Left ventricle myocardium superior (tissue), 1 donor: ENCODE measurements at places on chromosomes 7 and 10.

DNA sequence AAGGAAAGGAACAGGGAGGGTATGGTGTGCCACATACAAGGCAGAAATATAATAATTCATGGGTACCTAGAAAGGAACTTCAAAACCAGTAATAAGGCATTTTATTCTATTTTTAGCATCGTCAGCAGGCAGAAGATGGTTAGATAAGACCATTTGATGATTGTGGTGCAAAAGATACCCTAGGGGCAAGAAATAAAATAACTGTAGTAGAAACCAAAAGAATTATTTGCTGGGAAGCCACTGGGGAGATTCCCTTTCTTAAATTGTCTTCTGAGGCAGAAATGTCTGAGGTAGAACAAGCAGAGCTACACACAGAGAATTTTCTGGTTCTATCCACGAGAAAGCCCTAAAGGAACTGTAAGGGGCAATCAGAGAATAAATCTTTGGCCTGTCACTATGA, 64.3 kb upstream of the PCGF5 start:
- DNase-seq, result no peak

DNA sequence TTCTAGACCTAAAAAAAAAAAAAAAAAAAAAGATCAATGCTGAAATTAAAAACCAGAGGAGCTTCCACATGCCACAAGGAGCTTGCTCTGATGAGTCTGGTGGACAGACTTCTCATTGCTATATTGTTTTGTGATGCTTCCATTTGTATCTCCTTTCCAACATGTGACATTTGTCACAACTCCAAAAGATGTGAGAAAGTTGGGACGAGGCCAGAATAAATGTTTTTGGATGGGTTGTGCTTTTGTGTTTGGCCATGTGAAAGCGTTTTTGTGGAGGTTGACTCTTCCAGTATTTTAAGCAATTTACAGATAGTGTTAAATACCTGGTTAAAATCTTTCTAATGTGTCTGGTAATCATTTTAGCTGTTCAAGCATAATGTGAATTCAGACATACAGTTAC, 280.1 kb downstream of the SKAP2 start:
- no peak for DNase-seq

DNA sequence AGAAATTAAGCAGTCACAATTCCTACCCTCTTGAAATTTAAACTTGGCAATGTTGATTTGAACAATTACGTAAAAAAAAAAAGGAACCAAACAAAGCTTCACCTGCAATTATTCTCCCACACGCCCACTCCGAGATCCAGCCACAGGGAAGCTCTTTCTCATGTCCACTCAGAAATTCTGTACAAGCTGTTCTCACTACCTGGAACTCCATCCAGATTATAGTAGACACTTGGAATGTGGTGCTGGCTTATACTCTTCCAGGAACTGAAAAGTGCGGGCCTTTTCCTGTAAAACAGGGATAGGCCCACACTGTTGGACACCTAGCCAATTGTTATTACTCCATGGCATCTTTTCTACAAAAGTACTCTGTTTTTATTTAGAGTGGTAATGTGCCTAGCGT, 20.3 kb upstream of the TOMM7 start:
- no peak for DNase-seq

DNA sequence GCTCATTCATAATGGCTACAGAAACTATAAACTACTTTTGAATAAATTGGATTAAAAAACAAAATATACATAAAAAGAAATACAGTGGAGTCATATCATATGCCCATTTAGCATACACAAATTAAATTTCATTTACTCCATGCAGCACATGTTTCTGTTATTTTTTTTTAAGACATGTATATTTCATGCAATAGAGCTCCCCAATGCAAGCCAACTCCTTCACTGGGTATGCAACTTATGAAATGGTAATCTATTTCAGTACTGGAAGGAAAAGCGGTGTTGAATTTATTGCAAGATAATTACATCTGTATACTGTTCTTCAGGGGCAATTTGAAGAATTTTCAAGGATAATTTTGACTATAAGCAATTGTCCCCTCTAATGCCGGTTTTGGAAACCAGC, 49.9 kb downstream of the NEUROD6 start:
- no peak for DNase-seq

GRCh38 chr10:96840841-96841518, 8.9 kb downstream of the LCOR start:
- no peak for DNase-seq

DNA sequence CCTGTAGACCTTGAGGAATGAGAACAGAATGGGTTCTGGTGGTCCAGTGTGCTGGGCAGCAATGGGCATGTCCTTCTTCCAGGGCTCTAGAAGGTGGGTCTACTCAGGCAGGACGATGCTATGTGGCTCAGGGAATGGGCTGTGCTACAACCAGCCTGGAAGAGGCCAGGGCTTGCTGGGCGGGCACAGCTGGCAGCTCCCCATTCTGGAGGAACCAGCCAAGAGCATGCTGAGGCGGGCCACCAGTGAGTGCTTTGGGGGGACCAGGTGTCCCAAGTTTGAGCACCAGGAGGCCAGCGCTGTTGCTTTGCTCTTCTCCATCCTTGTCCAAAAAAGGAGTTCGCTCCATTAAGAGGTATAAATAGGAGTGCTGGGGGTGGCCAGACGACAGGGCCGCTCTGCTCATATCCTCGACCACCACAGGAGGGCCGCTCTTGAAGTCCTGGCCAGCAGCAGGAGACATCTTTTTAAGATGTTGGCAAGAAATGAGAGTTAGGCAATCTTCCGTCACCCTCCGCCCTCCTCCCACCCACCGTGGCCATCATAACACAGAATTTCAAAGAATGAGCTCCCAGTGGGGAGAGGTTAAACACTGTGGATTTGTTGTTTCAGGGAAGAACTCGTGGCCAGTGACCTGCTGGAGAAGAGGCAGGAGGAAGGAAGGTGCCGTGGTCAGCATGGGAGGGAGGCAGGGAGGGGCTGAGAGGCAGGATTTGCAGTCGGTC, 141.3 kb downstream of the GRK5 start:
- DNase-seq, result peak; percentile 60
